ENCODE measurements at places on chromosomes 3 and 15. TPM values are rescaled to one million over a fixed set of nuclear protein-coding genes. Genes with fewer than 3 reads are reported as not detected.

Gene ARGFX
- total RNA-seq: not detected

Gene WDR76
- 11.2 TPM for total RNA-seq

Gene SLC9A9
- 0.17 TPM for total RNA-seq

DNA sequence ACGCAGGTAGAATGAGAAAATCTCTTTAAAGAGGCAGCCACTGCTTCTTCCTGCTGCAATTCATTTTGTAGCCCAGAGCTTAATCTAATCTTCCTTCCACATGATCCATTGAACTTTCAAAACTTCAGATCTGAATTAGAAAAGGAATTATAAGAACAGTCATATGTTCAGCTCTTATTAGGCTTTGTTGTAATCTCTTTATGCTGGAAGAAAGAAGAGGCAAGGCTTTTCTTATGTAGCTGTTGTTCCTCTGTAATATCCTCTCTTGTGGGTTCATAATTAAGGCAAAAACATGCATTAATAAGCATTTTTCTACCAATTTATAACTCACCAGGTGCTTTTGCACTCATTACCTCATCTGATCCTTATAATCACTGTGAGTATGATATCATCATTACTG lies 634.9 kb upstream of the CFAP20DC start:
- no peak for DNase-seq

DNA sequence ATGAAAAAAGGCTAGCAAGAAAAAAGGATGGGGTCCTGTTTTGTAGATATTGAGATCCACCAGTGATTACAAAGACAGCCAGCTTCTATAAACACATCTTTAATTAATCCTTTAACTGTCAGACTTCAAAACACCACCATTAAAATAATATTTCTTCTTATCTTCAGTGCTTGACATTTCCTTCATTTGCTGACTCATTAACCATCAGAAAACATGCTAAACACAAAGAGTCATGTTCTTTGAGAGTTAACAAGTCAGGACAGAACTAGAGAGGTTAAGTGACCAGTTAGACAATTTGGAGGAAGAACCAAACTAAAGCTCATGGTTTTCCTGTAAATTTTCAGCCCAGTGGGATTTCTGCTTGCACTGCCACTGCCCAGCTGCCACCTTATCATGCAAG lies 111.4 kb downstream of the MEIS2 start:
- no peak for DNase-seq

DNA sequence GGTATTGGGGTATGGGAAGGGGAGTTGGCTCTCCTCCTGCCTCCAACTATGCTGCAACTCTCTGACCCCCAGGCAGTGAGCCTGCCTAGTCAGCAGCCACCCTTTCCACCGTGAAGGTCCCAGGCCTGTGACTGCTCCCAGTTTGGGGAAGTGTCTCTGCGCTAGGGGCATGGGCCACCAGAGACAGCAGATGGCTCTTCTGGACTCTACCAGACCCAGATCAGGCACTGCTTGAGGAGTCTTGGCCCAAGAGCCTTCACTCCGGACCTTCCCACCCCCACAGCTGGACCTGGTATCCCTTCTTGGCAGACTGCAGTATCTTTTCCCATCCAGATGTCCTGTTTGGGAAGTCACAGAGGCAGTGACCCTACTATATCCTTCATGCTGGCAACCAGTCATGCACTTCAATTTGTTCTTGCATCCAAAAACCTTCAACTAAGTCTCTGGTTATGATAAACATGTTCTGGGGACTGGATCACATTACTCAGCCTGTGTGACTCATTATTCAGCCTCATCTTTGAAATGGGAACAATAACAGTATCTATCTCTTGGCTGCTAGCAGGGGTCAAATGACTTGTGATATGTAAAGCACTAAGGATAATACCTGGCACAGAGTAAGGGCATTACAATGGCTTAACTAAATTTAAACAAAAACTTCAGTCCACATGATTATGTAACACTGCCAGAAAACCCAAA lies 62.7 kb downstream of the POMGNT2 start:
- no peak for DNase-seq

GRCh38 chr3:10389339-10389738 lies 68.4 kb upstream of the SEC13 start:
- DNase-seq: no peak

DNA sequence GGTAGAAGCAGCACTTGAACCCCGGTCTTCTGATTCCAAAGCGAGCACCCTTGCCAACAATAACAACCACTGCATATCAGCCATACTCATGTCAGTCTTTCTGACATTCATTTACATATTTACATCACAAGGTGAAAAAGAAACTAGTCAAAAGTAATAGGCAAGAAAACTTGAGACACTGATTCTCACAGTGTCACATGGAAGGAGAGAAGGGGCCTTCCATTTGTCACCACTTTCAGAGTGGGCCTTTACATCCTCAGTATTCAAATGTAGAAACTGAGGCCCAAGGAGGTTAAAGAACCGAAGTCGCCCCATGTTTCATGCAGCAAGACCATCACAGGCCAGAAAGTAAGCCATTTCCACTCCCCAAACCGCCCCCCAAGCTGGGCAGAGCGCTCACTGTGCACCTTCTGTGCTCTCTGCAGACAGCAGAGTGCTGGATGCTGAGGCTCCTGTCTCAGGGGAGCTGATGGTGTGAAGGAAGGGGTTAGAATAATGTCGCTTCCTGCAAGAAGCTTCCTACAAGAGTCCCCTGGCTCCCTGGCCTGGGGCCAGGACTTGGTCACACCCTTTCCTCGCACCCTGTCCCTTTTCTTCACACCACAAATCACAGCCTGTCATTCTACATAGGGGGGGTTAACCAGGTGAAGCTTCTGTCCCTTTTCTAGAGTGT lies 260.1 kb downstream of the UACA start:
- no peak for DNase-seq

- no peak for DNase-seq
These were observed 5.5 kb downstream of the BMF start for GRCh38 chr15:40102897-40103858.

GRCh38 chr15:69848551-69849231 lies 249.0 kb downstream of the TLE3 start:
- DNase-seq: no peak

DNA sequence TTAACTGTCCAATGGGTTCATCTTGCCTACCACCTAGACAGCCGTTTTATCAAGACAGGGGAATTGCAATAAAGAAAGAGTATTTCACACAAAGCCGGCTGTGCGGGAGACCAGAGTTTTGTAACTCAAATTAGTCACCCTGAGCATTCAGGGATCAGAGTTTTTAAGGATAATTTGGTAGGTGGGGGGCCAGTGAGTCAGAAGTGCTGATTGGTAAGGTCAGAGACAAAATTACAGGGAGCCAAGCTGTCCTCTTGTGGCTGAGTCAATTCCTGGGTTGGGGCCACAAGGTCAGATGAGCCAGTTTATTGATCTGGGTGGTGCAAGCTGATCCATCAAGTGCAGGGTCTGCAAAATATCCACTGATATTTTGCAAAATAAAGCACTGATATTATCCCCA lies 29.9 kb upstream of the GPD1L start:
- no peak for DNase-seq

DNA sequence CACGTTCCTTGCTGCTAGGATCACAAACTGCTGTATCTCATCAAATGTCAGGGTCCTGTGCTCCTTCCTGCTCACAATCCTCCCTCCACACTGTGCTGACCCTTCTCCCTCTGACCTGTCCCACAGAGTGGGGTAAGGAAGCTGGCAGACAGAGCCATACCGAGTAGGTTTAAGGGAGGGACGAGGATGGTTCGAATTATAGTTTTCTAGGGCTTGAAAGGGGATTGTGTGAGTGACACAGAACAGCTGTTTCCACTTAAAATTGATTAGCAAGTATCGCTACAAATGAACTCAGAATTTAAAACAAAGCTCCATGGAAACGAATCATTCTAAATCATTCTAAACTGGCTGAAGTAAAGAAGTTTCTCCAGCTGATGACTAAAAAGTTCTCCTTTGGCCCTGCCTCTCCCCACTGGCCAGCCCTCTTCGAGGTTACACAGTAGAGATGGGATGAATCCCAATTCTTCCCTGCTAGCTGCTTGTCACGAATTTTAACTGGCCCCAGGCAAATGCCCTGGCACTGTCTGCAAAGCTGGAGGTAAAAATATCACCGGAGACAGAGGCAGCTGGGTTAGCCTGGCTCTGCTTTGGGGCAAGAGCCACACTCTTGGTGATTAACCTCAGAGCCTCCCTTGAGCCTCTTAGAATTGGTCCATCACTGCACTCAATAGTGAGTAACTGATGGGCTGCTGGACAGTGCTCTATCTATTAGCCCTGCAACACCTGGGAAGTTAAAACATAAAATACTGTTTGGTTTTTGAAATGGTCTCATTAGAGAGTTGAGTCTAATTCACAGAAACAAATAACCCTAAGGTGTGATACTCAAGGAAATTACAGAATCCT lies 194.9 kb downstream of the CHST2 start:
- DNase-seq: no peak

- DNase-seq: no peak
These were observed 11.5 kb upstream of the CMTM8 start for GRCh38 chr3:32226875-32227500.

DNA sequence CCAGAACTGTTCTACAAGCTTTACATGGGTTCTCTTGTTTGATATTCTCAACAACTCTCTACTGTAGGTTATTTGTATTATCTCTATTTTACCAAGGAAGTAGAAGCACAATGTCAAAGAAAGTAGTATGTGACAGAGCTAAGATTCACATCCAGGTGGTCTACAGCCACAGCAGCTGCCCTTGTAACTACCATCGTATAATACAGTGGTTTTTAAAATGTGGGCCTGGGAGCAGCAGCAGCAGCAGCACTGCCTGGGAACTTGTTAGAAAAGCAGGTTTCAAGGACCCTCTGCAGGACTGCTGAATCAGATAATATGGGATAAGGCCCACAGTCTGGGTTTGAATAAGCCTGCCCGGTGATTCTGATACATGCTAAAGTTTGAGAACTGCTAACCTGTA lies 357.1 kb upstream of the SATB1 start:
- DNase-seq: no peak

DNA sequence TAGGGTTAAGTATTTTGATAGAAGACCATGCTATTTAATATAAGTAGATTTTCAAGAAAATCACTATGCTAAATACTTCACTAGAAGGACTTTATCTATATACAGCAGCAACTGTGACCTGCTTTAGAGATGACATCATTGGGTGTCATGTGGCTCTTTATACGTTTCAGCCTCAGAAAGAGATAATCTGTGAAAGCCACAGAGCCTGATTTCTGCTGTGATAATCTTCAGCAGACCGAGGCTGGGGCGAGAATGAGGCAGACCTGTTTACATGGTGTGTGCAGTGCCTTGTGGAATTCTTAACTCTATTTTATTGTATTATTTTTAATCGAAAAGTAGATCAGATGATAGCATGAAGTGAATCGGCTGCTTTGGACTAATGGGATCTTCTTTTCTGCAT lies 471.2 kb downstream of the MFSD1 start:
- DNase-seq: no peak

- DNase-seq: no peak
These were observed 14.4 kb upstream of the HEG1 start for GRCh38 chr3:125069968-125070745.

DNA sequence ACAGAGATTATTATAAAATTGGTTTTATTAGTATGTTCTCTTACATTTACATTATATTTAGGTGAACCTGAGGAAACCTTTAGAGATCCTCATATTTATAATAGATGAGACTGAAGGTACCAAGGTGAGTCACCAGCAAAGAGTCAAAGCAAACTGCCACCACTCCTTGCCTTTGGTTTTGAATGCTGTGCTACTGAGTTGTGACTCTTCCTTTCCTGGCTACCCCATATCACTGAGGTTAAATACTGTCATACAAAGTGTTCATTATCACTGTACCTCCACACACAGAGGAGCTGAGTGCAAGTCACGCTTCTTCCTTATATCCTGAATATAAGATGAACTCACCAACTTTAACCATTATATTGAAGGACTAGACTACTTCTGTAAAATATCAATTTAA lies 168.2 kb downstream of the CBLB start:
- DNase-seq: no peak

DNA sequence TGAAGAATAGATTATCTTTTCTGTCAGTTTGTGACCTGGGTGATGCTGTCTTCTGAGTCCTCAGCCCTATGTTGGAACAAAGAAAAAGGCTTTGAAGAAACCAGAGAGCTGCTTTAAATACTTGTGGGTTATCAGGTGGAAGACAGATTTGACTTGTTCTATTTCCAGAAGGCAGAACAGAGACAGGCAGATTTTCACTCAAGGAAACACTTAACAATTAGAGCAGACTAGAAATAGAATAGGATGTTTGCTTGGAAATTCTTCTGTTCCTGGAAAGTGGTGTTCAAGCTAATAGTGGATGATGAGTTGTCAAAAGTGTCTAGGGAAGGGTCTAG lies 219.4 kb downstream of the UBE2E2 start:
- DNase-seq: no peak

DNA sequence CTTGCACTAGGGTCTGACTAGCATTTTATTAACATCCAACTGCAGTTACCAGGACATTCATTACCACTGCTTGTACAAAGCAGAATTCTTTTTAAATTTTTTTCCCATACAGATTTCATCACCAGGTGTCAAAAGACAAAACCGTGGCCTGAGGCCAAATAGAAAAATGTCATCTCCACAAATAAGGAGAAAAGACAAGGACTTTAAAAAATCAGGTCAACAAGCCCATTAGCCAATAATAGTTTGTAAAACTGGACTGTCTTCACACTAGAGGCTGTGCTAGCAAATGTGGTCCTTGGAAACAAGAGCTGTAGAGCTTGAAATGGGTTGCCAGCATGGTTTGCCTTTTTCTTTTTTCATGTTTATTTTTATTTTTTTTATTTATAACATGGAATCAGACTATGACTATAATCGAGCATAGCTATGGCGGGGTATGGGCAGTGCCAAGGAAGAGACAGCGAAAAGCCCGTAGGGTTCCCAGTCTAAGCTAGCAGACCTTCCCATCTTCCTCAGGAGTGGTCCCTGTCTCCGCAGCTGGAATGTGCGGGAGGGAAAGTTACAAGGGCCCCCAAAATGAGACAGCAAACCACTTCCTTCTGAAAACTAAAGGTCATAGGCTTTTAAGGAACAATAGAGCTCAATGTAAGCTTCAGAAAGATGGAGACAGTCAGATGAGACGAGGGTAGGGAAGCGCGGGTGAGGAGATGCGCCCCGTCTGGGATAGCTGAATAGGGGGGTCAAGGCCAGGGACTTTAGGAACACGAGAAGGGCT lies 1.5 kb downstream of the PTPN9 start:
- DNase-seq: no peak

All from progenitor cell of endocrine pancreas (in vitro differentiated cells).